Naive thymus-derived CD8-positive, alpha-beta T cell (primary cell): ENCODE measurements at places on chromosomes 11 and 22. TPM values are rescaled to one million over a fixed set of nuclear protein-coding genes. Genes with fewer than 3 reads are reported as not detected.

E2F8 gene
- not detected for polyA plus RNA-seq

CHADL gene
- 1.3 TPM for polyA plus RNA-seq

GRCh38 chr11:72422414-72422813 lies 11.9 kb downstream of the CLPB start:
- H3K4me3 ChIP-seq, result no peak overlapping the region
- peaks cover 32% of the 10 kb centered on the region for H3K4me1 ChIP-seq
- H3K36me3 ChIP-seq, result peaks cover 3% of the 10 kb centered on the region
- no peaks in the 10 kb centered on the region for H3K27me3 ChIP-seq

DNA sequence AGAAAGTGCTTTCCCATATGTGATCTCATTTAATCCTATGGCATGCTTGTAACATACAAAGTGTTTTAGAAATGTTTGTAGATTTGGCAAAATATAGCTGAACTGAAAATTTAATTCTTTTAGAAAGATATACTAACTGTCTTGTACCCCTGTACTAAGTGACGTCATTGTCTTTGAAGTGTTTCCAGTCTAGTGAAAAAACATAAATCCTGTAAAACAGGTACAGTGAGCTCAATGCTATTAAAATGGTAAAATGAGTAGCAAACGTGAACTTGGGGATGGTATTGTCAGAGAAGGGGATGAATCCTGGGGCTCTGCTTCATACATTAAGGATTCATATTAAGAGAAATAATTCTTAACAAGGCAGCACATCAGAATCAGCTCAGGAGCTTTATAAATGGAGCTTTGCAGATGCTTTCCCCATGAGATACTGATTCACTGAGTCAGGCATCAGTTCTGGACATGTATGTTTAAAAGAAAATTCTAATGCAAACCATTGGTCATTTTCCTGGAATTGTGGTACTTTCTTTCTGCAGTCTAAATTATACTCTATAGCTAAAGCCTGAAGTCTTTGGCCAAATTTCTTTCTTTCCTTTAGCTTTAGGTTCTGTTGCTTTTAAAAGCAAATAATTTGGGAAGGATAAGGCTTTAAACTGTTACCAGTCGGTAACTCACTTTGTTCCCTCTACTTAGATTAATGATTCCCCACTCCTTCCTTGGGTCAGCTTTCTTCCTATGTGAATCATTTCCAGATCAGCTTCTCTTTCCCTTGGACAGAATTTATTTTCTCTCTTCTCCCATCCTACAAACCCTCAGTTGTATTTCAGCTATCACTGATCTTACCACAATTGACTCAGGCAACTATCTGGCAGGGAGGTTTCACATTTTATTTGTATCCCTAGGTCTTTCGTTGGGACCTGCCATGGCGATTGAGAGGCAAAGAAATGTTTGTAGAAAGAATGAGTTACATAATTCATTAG lies 57.5 kb upstream of the DDI1 start:
- no peaks in the 10 kb centered on the region for H3K36me3 ChIP-seq
- no peak overlapping the region for H3K27ac ChIP-seq
- H3K27me3 ChIP-seq, result no peaks in the 10 kb centered on the region
- no peak for DNase-seq
- H3K4me3 ChIP-seq, result no peak overlapping the region
- H3K4me1 ChIP-seq, result no peaks in the 10 kb centered on the region

- no peak overlapping the region for H3K4me3 ChIP-seq
- no peak for DNase-seq
- H3K27me3 ChIP-seq, result no peaks in the 10 kb centered on the region
- H3K27ac ChIP-seq, result no peak overlapping the region
These were observed 82.0 kb upstream of the ARHGAP32 start for GRCh38 chr11:129273944-129274711.

DNA sequence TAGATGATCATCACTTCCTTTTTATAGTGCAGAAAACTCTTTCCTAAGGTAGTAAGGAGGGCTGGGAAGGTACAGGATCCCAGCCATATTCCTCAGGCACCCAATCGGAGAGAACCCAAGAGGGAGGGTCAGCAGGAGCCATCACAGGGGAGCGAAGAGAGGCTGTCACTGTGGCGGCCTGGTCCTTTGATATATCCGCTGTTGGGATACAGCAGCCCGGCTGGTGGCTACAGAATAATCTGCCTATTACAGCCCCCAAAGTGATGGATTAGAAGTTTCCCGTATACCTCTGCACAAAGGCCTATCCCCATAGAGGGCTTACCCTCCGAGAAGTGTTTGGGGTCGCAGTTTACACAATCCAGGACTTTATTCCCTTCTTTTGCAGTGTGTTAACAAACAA lies 48.5 kb downstream of the OR4D9 start:
- peak overlapping the region; percentile 99 for H3K27ac ChIP-seq
- peak overlapping the region; percentile 96 for H3K4me3 ChIP-seq
- no peaks in the 10 kb centered on the region for H3K27me3 ChIP-seq
- peaks cover 24% of the 10 kb centered on the region for H3K4me1 ChIP-seq
- H3K36me3 ChIP-seq, result peaks cover 2% of the 10 kb centered on the region
- DNase-seq, result no peak

GRCh38 chr22:36405671-36406538 lies 18.1 kb upstream of the MYH9 start:
- peak; percentile 71 for DNase-seq
- no peaks in the 10 kb centered on the region for H3K36me3 ChIP-seq
- peaks cover 71% of the 10 kb centered on the region for H3K4me1 ChIP-seq
- H3K27ac ChIP-seq, result peak overlapping the region; percentile 97
- no peaks in the 10 kb centered on the region for H3K27me3 ChIP-seq

DNA sequence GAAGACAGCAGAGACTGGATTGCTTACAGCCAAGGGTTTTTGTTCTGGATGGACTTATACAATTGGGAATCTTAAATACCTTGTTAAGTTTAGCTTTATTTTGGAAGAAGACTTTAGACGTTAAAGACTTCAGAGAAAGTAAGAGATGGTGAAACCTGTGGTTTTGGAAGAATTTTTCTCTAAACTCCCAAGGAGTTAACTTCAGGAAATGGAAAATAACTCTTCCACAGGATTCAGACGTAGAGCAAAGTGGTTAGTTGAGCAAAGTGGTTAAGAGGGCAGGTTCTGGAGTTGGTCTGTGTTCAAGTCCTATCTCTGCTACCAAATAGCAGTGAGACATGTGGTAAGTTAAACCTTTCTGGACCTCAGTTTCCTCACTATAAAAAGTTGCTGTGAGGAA lies 12.8 kb downstream of the PITPNB start:
- no peak for DNase-seq
- H3K27me3 ChIP-seq, result no peaks in the 10 kb centered on the region
- H3K4me3 ChIP-seq, result no peak overlapping the region
- no peak overlapping the region for H3K27ac ChIP-seq

GRCh38 chr11:69891421-69892236 lies 72.4 kb upstream of the FGF3 start:
- H3K36me3 ChIP-seq, result no peaks in the 10 kb centered on the region
- H3K27ac ChIP-seq, result no peak overlapping the region
- no peak for DNase-seq
- no peaks in the 10 kb centered on the region for H3K4me1 ChIP-seq
- no peak overlapping the region for H3K4me3 ChIP-seq

- H3K4me3 ChIP-seq, result peak overlapping the region; percentile 25
These were observed 23.9 kb downstream of the STIM1 start for GRCh38 chr11:3879216-3879966.

DNA sequence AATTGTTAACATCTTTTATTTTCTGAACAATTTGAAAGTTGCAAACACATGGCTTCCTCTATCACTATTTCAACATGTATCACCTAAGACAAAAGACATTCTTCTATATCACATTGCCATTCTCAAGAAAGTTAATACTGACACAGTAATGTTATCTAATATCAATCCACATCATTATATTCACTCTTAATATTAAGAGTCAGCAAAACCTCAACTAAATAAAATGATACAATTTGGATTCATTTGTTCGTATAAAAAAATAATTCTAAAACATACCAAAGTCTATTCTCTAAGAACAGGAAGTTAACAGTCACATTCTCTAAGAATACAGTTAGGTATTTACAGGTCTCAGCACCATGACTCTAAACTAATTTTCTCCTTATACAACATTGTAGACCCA lies 52.0 kb downstream of the ABTB2 start:
- H3K27ac ChIP-seq, result no peak overlapping the region
- no peaks in the 10 kb centered on the region for H3K36me3 ChIP-seq
- no peak for DNase-seq
- H3K4me3 ChIP-seq, result no peak overlapping the region
- no peaks in the 10 kb centered on the region for H3K27me3 ChIP-seq
- H3K4me1 ChIP-seq, result peaks cover 44% of the 10 kb centered on the region
